ENCODE measurements at places on chromosomes 4 and X. TPM values are rescaled to one million over a fixed set of nuclear protein-coding genes. Genes with fewer than 3 reads are reported as not detected.

DNA sequence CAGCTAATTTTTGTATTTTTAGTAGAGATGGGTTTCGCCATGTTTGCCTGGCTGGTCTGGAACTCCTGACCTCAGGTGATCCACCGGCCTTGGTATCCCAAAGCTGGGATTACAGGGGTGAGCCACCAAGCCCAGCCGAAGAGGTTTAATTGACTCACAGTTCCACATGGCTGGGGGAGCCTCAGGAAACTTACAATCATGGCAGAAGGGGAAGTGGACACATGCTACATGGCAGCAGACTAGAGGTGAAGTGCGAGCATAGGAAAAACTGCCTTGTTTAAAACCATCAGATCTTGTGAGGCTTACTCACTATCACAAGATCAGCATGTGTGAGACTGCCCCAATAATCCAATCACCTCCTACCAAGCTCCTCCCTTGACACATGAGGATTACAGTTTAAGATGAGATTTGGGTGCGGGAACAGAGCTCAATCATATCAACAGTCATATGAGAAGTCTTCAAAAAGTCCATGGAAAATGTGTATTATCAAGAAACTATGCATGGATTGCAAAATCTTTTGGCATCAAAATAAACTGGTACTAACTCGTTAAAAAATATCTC, 25.8 kb upstream of the RPL39 start:
- no peaks in the 10 kb centered on the region for H3K27me3 ChIP-seq
- H3K4me1 ChIP-seq: no peaks in the 10 kb centered on the region
- H3K36me3 ChIP-seq: no peaks in the 10 kb centered on the region
- no peak overlapping the region for H3K27ac ChIP-seq
- no peak overlapping the region for H3K4me3 ChIP-seq

DNA sequence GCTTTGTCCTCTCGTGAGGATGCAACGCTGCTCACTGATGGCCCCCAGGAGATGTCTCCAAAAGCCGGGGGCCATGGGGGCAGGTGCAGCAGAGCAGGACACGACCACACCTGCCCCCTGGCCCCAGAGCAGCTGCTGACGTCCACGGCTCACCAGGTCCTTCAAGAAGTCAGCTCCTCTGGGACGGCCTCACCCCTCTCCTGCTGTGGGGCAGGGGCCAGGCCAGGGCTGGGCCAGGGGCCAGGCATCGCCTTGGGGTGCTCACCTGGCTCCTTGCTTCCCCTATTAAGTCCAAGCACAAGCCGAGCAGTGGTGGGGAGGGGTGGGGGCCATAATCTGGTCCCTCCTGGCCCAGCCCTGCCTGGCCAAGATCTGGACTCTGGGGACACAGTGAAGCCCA, 28.6 kb upstream of the MXD4 start:
- peaks cover 3% of the 10 kb centered on the region for H3K4me1 ChIP-seq
- no peaks in the 10 kb centered on the region for H3K27me3 ChIP-seq
- peak overlapping the region; percentile 13 for H3K27ac ChIP-seq
- no peak for DNase-seq

- DNase-seq: no peak
- H3K27ac ChIP-seq: no peak overlapping the region
- H3K4me3 ChIP-seq: no peak overlapping the region
- no peaks in the 10 kb centered on the region for H3K27me3 ChIP-seq
- no peaks in the 10 kb centered on the region for H3K4me1 ChIP-seq
These were observed 73.0 kb downstream of the TLL1 start for GRCh38 chr4:165945991-165946390.

DNA sequence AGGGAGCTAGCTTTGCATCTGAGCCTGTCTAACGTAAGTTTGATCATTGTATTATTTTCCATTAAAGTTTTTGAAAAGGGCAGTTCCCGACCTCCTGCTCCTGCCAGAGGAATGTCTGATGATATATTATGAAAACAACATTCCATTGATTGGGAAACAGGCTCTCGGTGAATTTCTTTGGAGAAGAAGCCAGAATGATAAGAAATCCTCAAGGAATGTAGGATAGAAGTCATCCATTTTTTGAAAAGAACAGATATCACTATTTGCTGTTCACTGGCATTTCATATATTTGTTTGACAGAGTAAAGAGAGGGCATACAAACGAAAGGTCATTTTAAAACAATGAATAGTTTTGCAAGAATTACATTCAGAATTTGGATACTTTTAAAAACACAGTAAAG, 781.0 kb upstream of the HTR2C start:
- H3K4me1 ChIP-seq: no peaks in the 10 kb centered on the region
- DNase-seq: no peak
- H3K4me3 ChIP-seq: no peak overlapping the region

GRCh38 chr4:144633215-144633614, 12.7 kb upstream of the HHIP start:
- no peak overlapping the region for H3K4me3 ChIP-seq
- no peaks in the 10 kb centered on the region for H3K36me3 ChIP-seq
- H3K27ac ChIP-seq: no peak overlapping the region
- no peak for DNase-seq
- no peaks in the 10 kb centered on the region for H3K27me3 ChIP-seq

DNA sequence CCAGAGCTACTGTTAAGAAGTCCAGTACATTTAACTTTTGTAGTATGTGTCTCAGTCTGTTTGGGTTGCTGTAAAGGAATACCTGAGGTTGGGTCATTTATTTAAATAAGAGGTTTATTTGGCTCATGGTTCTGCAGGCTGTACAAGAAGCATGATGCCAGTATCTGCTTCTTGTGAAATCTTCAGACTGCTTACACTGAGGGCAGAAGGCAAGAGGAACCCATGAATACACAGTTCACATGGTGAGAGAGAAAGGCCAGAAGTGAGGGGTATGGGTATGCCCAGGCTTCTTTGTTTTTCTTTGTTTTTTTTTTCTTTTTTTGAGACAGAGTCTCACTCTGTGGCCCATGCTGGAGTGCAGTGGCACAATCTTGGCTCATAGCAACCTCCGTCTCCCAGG, 6.0 kb upstream of the CISD2 start:
- peaks cover 4% of the 10 kb centered on the region for H3K4me1 ChIP-seq
- H3K36me3 ChIP-seq: no peaks in the 10 kb centered on the region
- no peaks in the 10 kb centered on the region for H3K27me3 ChIP-seq
- no peak overlapping the region for H3K27ac ChIP-seq
- no peak for DNase-seq

HTR2C gene
- total RNA-seq: not detected

- no peaks in the 10 kb centered on the region for H3K27me3 ChIP-seq
- no peaks in the 10 kb centered on the region for H3K36me3 ChIP-seq
- DNase-seq: no peak
- no peaks in the 10 kb centered on the region for H3K4me1 ChIP-seq
- no peak overlapping the region for H3K4me3 ChIP-seq
These were observed 59.6 kb upstream of the DUSP21 start for GRCh38 chrX:44784241-44784640.

DNA sequence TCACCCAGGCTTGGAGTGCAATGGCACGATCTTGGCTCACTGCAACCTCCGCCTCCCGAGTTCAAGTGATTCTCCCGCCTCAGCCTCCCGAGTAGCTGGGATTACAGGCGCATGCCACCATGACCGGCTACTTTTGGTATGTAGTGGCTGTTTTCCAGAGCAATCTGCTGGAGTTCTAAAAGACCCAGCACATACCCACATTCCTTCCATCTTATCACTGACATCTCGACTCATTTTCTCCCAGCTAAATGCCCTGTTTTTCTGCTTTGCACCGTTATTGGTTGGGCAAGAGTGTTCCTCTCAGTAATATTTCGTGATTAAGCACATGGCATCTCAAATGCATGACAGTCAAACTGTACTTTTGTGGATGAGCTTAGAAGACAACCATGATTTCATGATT, 53.7 kb downstream of the PRKX start:
- H3K4me3 ChIP-seq: no peak overlapping the region
- no peaks in the 10 kb centered on the region for H3K4me1 ChIP-seq
- H3K27me3 ChIP-seq: no peaks in the 10 kb centered on the region
- H3K36me3 ChIP-seq: no peaks in the 10 kb centered on the region

PPP3CA gene
- 25.7 TPM for total RNA-seq

GLRA2 gene
- not detected for total RNA-seq

GRCh38 chr4:11568511-11568910, 139.8 kb upstream of the HS3ST1 start:
- H3K27ac ChIP-seq: no peak overlapping the region
- no peak overlapping the region for H3K4me3 ChIP-seq
- no peaks in the 10 kb centered on the region for H3K4me1 ChIP-seq
- no peak for DNase-seq

DNA sequence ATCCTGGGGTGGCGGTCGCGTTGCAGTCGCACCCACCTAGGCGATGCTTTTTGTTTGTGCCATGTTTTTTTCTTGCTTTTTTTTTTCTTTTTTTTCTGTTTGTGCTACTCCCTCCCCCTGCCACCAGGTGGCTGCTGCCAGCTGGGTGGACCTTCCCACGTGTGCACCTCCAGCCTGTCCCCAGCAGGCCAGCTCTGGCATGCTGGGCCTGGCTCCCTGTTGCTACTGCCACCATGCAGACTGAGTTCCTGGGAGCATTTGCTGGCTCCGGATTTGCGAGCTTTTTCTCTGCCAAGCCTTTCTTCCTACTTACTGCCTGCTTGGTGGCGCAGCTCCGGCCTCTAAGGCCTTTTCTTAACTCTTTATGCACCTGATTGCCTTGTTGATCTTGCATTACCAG, 161.2 kb upstream of the WDFY3 start:
- no peaks in the 10 kb centered on the region for H3K36me3 ChIP-seq
- H3K4me1 ChIP-seq: no peaks in the 10 kb centered on the region
- no peak for DNase-seq
- no peaks in the 10 kb centered on the region for H3K27me3 ChIP-seq
- H3K4me3 ChIP-seq: no peak overlapping the region

GRCh38 chr4:182695009-182695408, 222.2 kb downstream of the DCTD start:
- no peak for DNase-seq
- H3K4me1 ChIP-seq: no peaks in the 10 kb centered on the region
- H3K36me3 ChIP-seq: no peaks in the 10 kb centered on the region
- H3K27ac ChIP-seq: no peak overlapping the region
- H3K27me3 ChIP-seq: no peaks in the 10 kb centered on the region

DNA sequence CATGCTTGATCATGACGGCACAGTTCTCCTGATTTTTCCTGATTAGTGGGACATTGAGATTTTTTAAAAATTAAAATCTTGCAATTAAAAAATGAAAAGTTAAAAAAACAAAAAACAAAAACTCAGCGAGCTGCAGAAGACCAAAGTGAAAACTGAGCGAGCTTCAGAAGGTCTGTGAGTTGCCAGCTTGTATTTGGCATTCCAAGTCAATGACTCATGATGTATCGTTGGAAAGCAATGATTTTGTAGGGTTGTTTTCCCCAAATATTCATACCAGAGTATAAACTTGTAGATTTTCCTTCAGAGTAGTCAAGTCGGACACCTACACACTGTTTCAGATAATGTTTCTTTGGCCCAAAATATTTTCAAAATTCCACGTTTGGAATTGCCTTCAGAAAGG, 76.9 kb downstream of the LRRC66 start:
- no peak for DNase-seq
- no peak overlapping the region for H3K4me3 ChIP-seq
- H3K36me3 ChIP-seq: no peaks in the 10 kb centered on the region
- no peak overlapping the region for H3K27ac ChIP-seq
